Memory B cell (primary cell): ENCODE measurements at places on chromosomes 3 and 15.

- no peak for DNase-seq
These were observed 48.7 kb downstream of the RAF1 start for GRCh38 chr3:12615266-12615665.

GRCh38 chr3:157066335-157067098 is 93.4 kb downstream of the CCNL1 start:
- no peak for DNase-seq

DNA sequence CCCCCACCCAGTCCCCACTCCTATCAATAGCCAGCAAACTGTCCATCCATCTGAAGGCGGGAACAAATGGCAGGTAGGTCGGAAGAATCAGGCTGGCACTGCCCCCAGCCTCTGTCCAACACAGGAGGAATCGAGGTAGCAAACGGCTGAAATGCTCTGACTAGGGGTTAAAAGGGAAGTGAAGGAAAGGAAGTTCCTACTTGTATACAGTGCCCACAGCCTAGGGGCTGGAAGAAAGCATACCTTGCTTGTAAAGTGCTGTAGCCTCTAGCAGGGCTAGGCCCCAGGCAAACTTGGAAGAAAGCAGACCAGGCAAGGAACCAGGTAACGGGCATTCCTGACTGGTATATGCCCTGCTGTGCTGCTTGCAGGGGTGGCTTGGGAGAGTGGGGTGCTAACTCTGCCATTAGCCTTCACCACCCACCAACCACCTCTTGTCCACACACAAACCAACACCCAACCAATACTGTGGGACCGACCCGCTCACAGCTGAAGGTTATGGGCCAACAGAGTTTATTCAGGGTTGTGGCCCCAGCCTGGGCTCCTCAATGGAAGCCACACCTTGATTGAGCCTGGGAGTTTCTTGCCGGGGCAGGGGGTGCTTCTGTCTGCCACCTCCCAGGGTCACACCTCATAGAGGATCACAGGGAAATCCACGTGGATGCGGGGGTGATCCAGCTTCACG is 2.4 kb downstream of the TUSC2 start:
- DNase-seq: no peak

DNA sequence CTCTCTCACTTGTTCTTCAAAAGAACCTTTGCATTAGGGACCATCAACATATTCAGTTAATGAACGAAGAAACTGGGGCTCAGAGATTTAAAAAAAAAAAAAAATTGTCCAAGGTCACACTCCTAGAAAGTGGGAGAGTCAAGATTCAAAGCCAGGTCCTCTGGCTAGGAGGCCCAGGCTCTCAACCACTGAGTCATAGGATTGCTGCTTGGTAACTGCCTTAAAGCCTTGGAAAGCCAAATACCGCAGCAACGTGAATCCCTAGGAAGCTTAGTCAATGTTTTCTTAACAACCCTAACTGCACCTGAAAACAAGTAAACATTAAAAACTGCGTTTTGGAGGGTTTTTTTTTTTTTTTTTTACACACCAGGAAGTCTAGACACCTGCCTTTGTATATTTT is 156.8 kb downstream of the WNT5A start:
- DNase-seq: no peak

- DNase-seq: no peak
These were observed 38.4 kb upstream of the TRAK1 start for GRCh38 chr3:42052484-42053351.

- DNase-seq: no peak
These were observed 46.4 kb upstream of the CAPN7 start for GRCh38 chr3:15159501-15160136.

DNA sequence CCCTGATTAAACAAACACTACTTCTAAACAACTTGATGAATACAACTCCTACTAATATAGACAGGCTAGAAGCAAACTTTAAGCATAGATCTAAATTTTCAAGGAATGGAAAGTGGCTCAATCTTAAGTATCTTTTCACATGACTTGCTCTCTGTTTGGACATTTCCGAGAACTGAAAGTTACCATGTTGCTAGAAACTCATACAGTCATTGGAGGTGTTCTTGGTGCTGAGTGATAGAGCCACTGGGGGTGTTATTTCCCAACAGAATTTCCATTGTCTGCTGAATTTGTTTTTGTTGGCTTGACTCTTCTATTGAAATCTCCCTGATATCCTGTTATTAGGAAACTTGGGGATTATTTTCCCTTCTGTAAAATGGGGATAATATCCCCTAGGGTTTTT is 264.5 kb upstream of the RASGRP1 start:
- no peak for DNase-seq

GRCh38 chr3:100463002-100463401 is 29.4 kb upstream of the TMEM45A start:
- DNase-seq: no peak

- no peak for DNase-seq
These were observed 22.2 kb upstream of the GMPPB start for GRCh38 chr3:49745986-49746385.

DNA sequence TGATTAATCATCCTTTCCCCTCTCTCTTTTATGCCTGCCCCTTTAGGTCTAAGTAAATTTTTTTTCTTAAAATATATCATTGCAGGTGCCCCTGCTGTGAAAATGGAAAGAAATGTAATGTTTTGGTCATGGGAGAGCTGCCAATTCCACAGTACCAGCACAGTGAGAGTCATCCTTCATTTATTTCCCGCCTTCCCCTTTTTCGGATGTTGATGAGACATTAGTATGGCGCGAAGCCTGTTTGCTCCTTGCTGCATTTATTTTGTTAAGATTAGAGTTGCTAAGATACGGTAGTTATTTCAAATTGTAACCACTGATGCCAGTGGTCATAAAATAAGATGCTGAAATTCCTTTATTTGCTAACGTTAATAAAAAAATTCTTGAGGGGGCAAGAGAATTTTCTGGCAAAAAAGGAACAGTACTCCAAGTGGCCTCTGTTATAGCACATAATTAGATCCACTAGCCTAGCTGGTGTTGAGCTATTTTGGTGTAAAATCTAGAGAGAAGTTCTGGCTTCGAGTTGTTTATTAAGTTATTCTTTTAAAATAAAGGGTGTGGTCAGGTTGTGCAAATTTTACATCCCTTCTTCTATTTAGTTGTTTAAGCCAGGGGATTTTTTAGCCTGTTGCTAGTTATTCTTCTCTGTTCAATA is 62.8 kb downstream of the MDFIC2 start:
- no peak for DNase-seq
